ENCODE measurements at places on chromosomes 6 and 20.

DNA sequence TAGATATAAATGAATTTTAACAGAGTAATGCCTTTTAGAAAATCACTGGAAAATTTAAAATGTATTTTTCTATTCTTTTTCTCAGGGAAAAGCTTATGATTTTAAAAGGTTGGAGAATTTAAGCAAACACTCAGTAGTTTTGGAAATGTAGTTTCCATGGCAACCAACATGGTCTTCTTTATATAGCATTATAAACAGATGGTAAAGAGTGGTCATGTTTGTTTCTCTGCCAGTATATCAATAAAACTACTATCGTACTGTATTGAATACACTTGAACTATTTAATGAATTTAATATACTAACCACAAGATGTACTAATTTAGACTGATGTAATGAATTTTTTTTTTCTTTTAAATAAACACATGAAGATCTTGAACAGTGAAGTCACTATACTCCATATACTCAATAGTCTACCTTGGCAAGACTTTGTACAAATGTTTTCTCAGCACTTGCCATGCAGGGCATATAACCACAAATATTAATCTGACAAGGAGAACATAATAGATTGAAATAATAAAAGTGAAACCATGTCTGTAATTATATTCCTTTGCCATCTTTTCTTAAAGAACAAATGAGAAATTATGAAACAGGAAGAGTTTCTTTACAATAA is 105.5 kb downstream of the PDSS2 start:
- no peak for DNase-seq

DNA sequence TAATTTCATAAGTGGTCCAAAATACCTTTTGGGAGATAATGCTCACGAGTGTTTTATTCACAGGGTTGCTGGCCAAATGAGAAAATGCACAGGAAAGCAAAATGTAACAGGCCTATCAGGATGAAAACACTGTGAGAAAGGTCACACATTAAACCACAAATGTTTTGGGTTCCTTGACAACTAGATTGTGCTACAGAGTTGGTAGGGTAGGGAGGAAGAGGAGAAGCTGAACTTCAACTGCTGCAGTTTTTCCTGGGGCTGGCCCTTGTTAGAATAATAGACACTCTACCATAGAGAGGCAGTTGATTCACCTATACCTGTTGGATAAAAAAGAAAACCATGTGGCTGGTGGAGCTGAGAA is 28.1 kb upstream of the PAQR8 start:
- DNase-seq = no peak

DNA sequence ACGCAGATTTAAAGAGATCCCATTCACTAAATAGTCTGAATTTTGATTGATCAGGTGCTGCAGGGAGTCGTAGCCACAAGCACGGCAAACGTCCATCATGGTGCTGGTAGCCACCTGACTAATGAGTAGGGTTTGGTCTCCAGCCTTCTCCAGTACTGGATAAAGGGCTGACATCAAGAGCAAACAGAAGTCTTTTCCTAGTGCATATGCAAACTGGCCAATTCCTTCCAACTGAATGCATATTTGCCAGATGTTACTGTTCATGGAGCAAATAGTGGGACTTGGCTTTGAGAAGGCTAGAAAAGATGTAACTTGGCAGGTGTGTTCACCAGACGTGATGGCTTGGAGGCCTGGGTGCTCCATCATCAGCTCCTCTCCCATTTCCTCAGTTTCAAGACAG is 21.6 kb downstream of the TTI1 start:
- no peak for DNase-seq

DNA sequence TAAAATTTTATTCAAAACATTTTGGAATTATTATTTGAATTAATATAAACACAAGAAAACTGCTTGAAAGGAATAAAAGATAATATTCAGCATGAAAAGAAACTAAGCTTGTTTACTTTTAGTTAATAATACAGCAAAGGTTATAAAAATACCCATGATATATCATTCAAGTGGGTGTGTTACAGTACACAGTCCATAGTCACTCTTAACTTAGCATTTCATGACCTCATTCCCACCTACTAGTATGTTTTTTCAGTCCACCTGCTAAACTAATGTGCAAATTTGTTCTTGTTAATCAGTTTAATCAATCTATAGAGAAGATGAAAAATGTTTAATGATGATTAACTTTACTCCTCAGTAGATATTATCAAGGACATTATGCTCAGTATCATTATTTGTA is 841.4 kb upstream of the EPHA7 start:
- DNase-seq = no peak

GRCh38 chr6:9455864-9456658 is 958.8 kb downstream of the TFAP2A start:
- DNase-seq = no peak

- no peak for DNase-seq
These were observed 179.9 kb upstream of the RUNX2 start for GRCh38 chr6:45148278-45148677.

- DNase-seq = no peak
These were observed 423.7 kb upstream of the MARCKS start for GRCh38 chr6:113433335-113433991.

- DNase-seq = no peak
These were observed 41.6 kb upstream of the TMEM244 start for GRCh38 chr6:129902681-129903080.

DNA sequence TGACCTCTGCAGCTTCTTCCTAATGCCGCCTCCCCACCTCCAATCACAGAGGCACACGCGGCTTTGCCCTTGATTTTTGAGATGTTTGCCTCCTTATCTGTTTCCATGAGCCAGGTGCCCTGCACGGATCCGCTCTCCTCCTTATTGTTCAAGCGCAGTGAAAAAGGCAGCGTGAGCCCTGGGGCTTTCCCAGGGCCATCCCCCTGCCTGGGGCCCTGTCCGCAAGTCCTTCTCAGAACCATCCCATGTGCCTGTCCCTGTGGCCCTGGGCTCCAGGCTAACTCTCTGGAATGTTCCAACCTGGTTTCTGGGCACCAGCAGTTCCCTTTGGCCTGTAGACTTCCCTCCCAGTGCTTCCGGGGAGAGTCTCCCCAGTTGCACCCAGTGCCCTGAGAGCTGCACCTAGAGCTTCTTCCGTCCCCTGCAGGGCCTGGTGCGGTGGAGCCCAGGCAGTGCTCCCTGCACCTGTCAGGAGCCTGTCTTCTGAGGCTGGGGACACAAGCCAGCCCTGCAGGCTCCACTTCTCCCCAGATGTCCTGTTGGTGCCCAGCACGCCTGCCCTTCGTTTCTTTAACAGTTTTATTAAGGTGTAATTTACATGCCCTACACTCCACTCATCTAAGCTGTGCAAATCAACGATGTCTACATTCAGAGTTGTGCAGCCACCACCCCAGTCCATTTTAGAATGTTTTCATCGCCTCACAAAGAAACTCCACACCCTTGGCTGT is 330.3 kb downstream of the CDH4 start:
- DNase-seq = no peak

- DNase-seq = no peak
These were observed 77.2 kb downstream of the OR2B2 start for GRCh38 chr6:27834879-27835549.

GRCh38 chr6:112086744-112087135 is 542 bp downstream of the TUBE1 start:
- DNase-seq = no peak

- no peak for DNase-seq
These were observed 194.7 kb upstream of the RSPO3 start for GRCh38 chr6:126923807-126924206.

- no peak for DNase-seq
These were observed 2.1 kb downstream of the CTSZ start for GRCh38 chr20:59004763-59005522.

DNA sequence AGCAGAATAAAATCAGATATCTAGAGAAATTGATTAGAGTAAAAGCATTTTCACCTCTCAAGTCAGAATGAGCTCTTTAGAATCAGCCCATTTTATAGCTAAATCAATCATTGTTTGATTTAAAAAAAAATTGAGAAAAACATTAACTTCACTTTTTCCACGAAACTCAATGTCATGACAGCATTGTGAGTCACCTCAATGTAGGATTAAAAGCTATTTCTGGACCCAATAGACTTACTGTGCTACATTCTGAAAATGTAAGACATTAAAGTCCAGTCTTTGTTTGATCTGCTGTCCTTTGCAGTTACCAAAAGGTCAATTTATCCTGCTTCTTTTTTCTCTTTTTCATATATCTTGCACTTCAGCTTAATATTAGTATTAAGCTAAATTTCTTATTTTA is 519.4 kb upstream of the ZNF337 start:
- no peak for DNase-seq

GRCh38 chr20:32206760-32207625 is 550 bp downstream of the PLAGL2 start:
- no peak for DNase-seq

- DNase-seq = no peak
These were observed 536.2 kb upstream of the NRSN1 start for GRCh38 chr6:23589811-23590210.

DNA sequence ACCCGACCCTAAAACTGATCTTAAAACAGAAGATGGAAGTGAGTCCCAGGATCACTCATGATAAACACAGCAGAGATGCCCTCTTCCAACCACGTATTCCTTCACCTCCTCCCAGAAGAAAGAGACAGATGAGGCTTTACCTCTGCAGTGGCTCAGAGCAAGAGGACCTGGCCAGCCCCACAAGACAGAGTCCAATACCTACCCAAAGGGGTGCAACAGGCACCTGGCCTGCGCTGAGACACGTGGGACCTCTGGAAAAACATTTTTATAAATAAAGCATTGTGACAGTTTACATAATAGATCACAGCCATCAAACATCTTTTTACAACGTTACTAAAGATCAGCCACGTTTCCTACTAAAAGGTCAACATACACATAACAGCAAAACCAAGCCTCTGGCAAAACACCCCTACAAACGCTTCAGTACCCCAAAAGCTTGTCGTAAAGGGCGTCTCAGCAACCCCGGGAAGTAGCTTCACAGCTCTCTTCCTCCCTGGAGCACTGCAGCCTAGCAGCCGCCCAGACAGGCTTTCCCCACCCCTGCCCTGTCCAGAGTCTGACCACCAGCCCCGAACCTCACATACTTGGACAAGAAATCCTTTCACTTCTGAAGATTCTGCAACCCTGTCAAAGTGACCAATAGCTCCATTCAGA is 2.9 kb downstream of the TAF4 start:
- no peak for DNase-seq

- DNase-seq = no peak
These were observed 32.1 kb upstream of the BMP6 start for GRCh38 chr6:7693827-7694226.

DNA sequence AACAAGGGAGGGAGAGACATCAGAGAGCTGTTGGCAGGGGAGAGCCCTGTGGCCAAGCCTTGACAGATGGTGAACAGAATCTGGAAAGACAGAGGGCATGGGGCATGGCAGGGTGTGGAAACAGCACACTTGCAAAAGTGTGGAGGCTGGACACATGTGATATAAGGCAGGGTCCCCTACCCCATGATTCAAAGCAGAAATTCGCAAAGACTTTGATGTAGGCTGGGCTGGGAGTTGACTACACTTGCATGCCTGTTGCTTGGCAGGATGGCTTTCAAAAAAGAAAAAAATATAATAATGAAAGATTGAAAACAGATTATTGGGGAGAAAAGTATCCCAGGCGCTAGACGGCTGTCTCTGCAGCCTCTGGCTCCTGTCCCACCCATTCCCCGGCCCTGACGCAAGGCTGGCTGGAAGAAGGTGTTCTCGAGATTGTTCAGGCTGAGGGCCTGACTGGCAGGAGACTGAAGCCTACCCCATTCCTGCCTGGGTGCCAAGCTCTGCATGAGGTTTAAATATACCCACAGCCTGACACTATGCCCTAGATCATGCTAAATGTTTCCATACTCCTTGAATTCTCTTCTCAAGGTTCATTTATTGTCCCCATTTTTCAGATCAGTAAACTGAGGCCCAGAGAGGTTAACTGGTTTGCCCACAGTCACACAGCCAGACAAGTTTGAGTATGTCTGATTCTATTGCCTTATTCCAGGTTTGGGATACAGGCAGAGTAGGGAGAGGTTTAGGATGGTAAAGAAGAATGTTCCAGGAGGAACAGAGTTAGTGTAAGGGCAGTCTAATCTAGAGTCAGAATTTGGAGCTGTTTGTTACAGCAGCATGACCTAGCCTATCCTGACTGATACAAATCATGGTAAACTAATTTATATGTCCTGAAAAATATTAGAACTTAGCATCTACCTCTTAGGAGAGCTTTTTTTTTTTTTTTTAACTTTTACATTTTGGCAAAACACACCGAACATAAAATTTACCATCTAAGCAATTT is 23.4 kb upstream of the CCN5 start:
- no peak for DNase-seq

DNA sequence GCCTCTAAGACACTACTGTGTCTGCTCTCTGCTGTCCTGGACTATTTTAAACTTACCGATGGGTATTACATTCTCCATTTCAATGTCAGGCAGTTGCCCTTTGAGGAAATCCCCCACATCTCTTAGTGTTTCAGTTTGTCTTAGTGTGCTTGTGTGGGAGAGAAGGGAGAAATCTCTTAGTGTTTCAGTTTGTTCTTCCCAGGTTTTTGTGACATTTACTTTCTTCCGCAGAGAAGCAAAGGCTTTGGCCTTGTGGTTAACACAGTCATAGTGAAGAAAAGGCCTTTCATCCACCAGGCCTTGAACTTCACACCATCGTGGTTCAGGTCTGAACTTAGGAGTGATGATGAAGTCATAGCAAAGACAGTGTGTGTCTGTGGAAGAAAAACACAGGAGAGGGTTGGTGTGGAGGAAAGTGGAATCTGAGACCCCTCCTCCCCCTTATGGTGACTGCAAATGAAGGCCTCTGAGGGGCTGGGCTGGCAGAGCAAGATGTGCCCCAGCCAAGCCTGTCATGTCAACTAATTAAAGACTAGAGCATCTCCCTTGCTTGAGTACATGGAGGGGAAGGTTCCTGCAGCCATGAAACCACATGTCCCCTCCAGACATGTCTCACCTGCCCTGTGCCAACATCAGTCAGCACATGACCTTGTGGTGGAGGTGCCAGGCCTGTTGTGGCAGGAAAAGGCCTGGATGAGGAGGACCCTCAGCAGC is 23.9 kb downstream of the RAET1L start:
- no peak for DNase-seq

DNA sequence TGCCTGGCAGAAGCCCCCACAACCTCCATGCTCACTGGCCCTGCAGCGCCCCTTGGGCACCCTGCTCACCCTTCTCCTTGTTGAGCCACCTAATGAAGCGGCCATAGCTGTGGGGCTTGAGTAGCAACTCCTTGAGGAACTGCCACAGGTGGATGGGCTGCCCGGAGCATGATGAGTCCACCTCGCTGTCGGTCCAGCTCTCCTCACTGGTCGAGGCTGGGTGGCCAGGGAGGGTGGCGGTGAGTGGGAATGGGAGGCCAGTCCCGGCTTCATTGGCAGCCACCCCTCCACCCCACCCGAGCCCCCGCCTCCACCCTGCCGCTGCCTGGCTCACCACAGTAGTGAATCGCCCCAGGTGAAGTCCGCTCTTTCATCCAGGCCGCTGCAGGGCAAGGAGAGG is 16.9 kb downstream of the SPDEF start:
- DNase-seq = no peak

DNA sequence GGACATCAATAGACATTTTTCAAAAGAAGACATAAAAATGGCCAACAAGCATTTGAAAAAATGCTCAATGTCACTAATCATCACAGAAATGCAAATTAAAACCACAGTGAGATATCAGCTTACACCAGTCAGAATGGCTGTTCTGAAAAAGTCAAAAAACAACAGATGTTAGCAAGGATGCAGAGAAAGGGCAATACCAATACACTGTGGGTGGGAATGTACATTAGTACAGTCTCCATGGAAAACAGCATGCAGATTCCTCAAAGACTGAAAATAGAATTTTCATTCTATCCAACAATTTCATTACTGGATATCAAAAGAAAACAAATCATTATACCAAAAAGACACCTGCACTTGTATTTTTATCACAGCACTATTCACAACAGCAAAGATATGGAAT is 85.3 kb downstream of the DCDC2 start:
- no peak for DNase-seq
